ENCODE measurements at places on chromosomes 16 and 17.

GRCh38 chr17:17476865-17477467, at the start of gene MED9:
TSS of gene MED9 (plus strand) at chr17:17477000. CDS start at chr17:17477042, 42 bp downstream.
- DNase-seq: peak; percentile 71

GRCh38 chr17:38325221-38325851, 18.4 kb downstream of the GPR179 start:
- no peak for DNase-seq

- no peak for DNase-seq
These were observed 457.0 kb upstream of the CDH5 start for GRCh38 chr16:65909310-65910050.

DNA sequence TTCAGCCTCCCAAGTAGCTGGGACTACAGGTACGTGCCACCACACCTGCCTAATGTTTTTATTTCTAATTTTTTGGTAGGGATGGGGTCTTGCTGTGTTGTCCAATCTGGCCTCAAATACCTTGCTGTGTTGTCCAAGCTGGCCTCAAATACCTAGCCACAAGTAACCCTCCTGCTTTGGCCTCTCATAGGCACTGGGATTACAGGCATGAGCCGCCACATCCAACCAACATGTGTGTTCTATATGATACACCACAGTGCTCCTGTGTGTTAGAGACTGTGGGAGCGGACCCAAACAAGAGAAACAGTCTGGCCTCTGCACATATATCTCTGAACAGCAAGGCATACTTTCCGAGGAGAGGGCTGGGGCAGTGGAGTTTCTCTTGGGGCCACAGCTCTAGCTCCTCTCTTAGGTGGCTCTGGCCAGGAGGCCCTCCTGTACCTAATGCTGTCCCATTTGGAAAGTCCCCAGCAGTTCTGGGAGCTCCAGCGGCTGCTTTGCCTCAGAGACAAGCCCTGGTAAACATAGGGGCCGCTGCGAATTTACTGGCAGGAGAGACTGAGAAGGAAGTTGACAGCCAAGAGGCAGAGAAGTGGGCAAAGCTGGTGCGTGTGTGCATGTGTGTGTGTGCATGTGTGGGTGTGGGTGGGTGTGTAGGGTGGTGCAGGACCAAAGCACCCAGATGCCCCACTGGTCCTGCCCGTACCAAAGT, 95.0 kb downstream of the RAB11FIP4 start:
- no peak for DNase-seq

GRCh38 chr16:61579195-61579594, 457.0 kb downstream of the CDH8 start:
- DNase-seq: no peak

DNA sequence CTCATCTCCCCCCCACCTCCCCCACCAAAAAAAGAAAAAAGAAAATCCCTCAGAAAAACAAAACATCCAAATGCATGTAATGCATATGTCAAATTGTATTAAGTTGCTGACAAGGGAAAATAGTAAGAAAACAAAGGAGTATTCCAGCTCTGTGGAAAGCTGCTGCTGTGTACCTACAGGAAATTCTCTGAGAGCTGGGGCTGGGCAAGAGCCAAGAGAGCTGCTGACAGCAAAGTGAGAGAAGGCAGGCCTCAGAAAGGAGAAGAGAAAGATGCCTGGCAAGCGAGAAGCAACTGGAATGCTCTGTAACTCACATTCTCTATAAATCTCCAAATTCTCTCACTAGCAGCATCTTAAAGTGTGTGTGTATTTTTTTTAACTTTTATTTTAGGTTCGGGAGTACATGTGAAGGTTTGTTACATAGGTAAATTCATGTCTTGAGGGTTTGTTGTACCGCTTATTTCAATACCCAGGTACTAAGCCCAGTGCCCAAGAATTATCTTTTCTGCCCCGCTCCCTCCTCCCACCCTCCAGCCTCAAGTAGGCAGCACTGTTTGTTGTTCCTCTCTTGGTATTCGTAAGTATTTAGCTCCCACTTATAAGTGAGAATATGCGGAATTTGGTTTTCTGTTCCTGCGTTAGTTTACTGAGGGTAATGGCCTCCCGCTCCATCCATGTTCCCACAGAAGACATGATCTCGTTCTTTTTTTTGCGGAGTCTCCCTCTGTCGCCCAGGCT, 24.4 kb downstream of the CNTROB start:
- no peak for DNase-seq

- DNase-seq: no peak
These were observed 389.7 kb downstream of the SOX9 start for GRCh38 chr17:72510351-72511016.

- no peak for DNase-seq
These were observed 112.4 kb downstream of the XYLT1 start for GRCh38 chr16:17358355-17358754.

- DNase-seq: no peak
These were observed 1.8 kb upstream of the JMJD8 start for GRCh38 chr16:685967-686366.

- no peak for DNase-seq
These were observed 301.8 kb upstream of the MAF start for GRCh38 chr16:79902351-79902750.

GRCh38 chr16:17348042-17348783, 122.5 kb downstream of the XYLT1 start:
- no peak for DNase-seq

DNA sequence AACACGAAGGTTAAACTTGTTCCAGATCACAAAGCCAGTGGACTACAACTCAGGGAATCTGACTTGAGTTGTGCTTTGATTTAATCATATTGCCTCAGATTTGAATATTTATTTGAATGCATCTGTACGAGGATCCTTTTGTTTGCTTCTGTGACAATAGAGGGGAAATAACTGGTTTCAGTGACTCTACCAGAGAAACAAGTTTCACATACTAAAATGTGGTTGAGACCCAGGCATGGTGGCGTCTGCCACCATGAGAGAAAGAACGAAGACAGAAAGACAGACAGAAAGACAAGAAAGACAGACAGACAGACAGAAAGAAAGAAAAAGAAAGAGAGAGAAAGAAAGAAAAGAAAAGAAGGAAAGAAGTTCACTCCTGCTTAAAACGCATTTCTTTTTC, 24.0 kb downstream of the YWHAE start:
- DNase-seq: no peak

DNA sequence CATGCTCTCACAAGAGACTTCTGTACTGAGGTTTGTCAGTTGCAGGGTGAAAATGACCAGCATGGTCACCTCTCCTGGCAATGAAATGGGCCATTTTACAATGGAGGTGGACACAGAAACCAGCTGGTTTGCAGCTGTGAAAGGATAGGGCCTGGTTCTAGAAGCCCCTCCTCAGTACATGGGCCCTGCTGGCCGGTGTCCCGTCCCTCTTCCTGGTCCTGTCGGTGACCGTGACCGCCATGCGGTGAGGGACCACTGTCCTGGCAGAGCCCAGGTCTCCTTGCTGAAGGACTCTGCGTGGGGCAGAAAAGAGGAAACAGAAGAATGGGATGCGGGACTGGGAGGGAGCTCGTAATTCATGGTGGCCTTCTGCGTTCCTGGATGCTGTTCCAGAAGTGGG, 76.0 kb upstream of the ZNF423 start:
- no peak for DNase-seq

- DNase-seq: no peak
These were observed 2.0 kb upstream of the ABCC12 start for GRCh38 chr16:48157794-48158193.

DNA sequence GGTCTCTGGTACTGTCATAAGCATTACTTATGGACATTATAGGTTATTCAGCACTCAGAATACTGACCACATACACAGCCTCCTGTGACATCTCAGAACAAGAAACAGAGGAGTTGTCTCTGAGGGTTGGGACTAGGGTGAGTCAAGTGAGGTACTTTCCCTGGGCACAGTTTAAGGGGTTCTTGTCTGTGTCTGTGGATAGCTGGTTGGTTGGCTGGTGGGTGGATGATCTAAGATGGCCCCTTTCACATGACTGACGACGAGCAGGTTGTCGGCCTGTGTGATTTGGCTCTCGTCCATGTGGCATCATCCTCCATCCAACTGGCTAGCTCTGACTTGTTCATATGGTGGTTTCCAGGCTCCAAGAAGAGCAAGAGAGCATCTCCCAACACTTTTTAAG, 163.9 kb downstream of the PRKCB start:
- no peak for DNase-seq

DNA sequence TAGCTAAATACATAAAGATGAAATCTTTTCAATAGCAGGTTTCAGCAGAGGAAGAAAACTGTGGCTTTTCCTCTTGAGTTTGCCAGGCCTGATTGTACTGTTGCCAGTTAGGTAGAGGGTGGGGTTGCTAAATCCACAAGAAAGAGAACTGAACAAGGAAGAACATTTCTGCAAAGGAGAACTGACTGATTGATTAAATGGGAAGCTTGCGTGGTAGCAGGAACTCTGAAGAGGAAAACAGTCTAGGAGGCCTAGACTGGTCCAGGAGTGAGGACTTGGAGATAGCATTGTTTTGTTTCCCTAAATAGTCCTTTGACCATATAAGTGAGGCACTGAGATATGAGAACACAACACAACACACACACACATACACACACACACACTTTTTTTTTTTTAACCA, 18.8 kb downstream of the LRRC36 start:
- no peak for DNase-seq

GRCh38 chr17:49963626-49964302, 5.2 kb upstream of the DLX4 start:
- no peak for DNase-seq

DNA sequence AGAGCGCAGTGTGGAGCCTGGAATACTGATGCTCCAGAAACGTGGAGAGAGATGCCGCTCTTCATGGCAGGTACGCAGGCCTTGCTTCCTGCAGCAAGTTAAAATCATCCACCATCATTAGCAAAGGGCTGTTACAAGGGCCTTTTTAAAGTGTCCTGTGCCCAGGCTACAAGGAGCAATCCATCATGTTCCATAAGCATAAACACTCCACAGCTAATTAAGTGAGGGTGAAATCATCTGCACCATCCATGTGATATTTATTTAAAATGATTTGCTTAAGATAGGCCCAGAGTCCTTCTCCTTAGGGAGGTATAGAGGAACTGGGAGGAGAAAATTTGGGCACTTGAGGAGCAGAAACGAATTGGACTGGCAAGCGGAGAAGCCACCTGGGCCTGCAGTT, 372.1 kb downstream of the XYLT1 start:
- no peak for DNase-seq

DNA sequence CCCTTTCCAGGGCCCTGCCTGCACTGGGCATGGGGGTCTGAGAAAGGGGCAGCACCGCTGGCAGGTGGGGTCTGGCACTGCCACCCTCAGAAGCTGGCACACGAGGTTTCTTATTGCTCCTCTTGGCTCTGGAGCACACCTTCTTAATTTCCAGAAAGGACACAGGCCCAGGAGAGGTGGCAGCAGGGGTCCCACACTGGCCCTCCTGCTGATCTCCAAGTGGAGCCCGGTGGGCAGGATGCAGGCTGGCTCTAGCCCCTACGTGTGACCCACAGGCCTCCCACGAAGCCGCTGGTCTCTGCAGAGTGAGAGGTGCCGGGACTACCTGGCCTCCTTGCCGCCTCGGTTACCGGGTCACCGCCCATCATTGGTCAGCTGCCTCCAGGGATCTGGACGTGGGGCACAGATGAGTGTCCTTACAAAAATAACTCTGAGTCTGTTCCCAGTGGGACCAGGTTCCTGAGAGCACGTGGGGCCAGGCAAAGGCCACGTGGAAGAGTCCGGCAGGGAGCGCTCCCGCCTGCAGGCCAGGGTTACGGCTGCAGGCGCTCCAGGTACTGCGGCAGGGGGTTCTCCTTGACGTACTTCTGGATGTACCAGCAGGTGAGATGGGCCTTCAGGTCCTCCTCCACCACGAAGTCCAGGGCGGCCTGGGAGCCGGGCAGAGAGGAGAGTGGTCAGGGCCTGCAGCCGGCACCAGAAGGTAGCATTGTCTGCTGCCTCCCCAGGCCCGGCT, 10.3 kb downstream of the NATD1 start:
- DNase-seq: no peak

- DNase-seq: no peak
These were observed 156.5 kb upstream of the KCNJ18 start for GRCh38 chr17:21535686-21536375.

DNA sequence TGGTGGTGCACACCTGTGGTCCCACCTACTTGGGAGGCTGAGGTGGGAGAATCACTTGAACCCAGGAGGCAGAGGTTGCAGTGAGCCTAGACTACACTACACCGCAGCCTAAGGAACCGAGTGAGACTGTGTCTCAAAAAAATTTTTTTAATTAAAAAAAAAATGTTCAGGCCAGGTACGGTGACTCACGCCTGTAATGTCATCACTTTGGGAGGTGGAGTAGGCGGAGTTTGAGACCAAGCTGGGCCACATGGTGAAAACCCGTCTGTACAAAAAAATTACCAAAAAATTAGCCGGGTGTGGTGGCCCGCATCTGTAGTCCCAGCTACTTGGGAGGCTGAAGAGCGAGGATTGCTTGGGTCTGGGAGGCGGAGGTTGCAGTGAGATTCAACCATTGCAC, 3.6 kb upstream of the FAM222B start:
- no peak for DNase-seq

DNA sequence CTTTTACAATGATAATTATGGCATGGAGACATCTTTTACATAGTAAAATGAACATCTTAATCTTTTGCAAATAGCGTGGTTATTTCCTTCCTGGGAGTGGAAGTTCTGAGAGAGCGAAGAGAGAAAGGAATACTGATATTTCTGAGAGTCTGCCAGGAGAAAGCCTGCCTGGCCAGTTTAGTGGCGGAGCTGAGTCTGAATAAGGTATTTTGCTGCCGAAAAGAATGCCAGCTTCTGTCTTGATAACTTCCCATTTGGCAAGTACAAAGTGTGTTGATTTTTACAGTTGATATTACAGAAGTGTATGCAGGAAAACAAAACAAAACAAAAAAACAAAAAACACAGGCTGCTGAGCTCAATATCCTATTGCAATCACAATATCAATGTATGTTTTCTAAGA, 55.9 kb downstream of the KCNJ2 start:
- DNase-seq: no peak

GRCh38 chr16:4257646-4258556, 14.9 kb downstream of the TFAP4 start:
- no peak for DNase-seq

GRCh38 chr17:81083125-81083765, 48.3 kb downstream of the BAIAP2 start:
- no peak for DNase-seq

DNA sequence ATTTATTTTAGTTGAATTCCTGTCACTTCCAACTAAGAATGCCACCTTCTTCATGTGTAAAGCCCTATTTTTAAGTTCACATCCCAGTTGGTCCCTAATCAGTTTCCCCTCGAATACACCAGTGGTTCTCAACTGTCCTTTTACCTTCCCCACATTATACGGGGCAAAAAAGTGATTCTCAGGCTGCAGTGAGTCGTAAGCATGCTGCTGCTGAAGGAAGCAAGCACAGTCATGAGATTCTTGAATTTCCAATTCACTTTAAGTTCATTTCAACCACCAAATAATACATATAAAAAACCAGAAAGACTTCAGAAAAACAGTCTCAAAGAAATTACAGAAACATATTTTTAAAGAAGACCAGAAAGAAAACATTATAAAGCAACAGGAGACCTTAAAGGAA, 47.9 kb downstream of the UBE2G1 start:
- no peak for DNase-seq

- DNase-seq: no peak
These were observed 358.4 kb upstream of the CDH5 start for GRCh38 chr16:66008136-66008535.

- no peak for DNase-seq
These were observed 185.3 kb downstream of the TMEM132E start for GRCh38 chr17:34764716-34765115.

GRCh38 chr16:21656795-21657768, 4.7 kb upstream of the IGSF6 start:
- no peak for DNase-seq
